Endodermal cell (in vitro differentiated cells): ENCODE measurements at places on chromosomes 7 and 10. TPM values are rescaled to one million over a fixed set of nuclear protein-coding genes. Genes with fewer than 3 reads are reported as not detected.

ZCWPW1 gene
- 1.9 and 2.0 TPM in 2 replicates for total RNA-seq

DNA sequence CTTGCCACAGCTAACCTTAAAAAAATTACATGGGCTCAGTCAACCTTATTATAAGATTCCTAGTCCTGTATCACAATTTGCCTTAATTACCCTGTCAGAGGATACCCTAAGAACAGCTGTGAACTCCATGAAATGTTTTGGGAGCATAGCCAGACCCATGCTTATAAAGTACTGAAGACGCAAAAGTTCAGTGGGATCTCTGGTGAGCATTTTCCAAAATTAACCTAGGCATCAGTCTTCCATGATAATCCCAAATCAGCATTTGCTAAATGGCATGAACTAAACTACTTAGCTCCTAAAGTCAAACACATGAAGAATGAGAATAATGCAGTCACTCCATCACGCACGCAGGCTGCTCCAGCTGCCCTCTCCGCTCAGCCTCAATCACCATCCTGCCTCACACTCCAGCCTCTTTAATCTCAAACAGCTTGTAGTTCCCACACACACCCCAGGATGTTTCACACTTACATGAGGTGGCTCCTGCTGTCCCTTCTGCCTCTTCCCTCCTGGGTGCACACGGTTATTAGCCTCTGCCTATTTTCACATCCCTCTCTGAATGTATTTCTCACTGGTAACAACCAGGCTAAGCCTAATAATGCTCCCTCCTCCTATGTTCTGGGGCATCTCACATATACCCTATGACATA lies 15.3 kb downstream of the IGF2BP3 start:
- peak; percentile 73 for DNase-seq
- H3K36me3 ChIP-seq: peaks cover 44% of the 10 kb centered on the region
- no peak overlapping the region for H3K27ac ChIP-seq
- H3K4me3 ChIP-seq: no peak overlapping the region
- H3K4me1 ChIP-seq: no peaks in the 10 kb centered on the region

DNA sequence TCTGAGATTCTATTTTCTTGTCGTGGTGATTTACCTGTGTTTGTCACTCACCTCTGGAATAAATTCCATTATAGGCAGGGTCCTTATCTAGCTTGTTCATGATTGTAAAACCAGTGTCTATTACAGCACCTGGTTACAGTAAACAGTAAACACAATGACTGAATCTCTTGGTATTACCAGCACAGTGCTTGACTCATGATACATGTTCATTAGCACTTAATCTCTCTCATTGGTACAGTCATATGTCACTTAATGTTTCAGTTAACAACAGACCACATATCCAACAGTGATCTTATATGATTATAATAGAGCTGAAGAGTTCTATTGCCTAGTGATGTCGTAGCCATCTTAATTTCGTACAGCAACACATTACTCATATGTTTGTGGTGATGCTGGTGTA lies 1.6 kb upstream of the TASOR2 start:
- H3K36me3 ChIP-seq: no peaks in the 10 kb centered on the region
- H3K27ac ChIP-seq: no peak overlapping the region
- H3K4me1 ChIP-seq: no peaks in the 10 kb centered on the region
- no peak for DNase-seq
- no peak overlapping the region for H3K4me3 ChIP-seq

GRCh38 chr7:47228386-47229014 lies 353.4 kb downstream of the TNS3 start:
- H3K27me3 ChIP-seq: no peaks in the 10 kb centered on the region
- peak; percentile 87 for DNase-seq
- no peak overlapping the region for H3K4me3 ChIP-seq

FOXP2 gene
- total RNA-seq: 9.3 and 13.3 TPM in 2 replicates

DNA sequence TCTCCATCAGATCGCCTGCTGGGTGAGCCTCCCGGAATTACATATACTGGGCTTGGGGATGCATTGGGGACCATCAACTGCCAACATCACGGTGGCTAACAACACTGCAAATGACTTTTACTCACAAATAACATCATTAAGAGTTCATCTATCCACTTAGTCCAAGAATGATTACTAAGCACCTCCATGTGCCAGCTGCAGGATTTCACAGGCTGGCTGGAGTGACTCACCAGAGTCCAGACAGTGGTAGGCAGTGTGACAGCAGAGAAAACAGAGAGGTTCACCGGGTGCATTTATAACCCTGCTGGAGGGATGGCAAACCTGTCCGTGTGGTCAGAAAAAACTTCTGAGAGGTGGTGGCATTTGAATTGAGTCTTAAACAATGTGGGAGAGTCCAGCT lies 3.2 kb upstream of the IGFBP3 start:
- no peaks in the 10 kb centered on the region for H3K36me3 ChIP-seq
- H3K27me3 ChIP-seq: peaks cover 60% of the 10 kb centered on the region
- H3K4me3 ChIP-seq: no peak overlapping the region
- no peak overlapping the region for H3K27ac ChIP-seq
- no peaks in the 10 kb centered on the region for H3K4me1 ChIP-seq

GRCh38 chr7:37832194-37832593 lies 16.2 kb upstream of the NME8 start:
- H3K27ac ChIP-seq: no peak overlapping the region
- H3K36me3 ChIP-seq: no peaks in the 10 kb centered on the region
- H3K4me1 ChIP-seq: no peaks in the 10 kb centered on the region
- H3K27me3 ChIP-seq: no peaks in the 10 kb centered on the region
- no peak overlapping the region for H3K4me3 ChIP-seq

DNA sequence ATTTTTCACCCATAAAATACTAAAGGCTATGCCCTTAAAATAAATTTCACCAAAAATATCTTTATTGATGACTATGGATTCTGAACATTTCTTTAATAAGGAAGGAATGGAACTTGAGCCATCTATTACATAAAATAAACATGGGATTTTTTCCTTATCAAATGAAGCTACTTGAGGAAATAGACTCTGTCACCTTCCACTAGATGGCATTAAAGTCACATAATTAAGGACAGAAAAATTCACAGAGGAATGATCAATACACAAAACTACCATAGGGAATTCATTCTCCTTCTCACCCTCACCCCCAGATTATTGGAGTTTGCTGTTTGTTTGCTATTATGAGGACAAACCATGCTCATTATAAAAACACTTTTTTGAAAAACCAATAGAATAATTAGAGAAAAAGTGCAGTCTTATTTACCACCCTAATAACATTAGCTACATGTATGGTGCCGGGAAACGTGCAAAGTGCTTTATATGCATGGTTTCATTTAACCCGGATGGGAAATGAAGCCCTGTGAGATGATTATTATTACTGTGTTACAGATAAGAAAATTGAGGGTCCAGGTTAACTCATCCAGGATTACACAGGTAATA lies 21.1 kb upstream of the FOXI2 start:
- no peak overlapping the region for H3K27ac ChIP-seq
- H3K36me3 ChIP-seq: no peaks in the 10 kb centered on the region
- DNase-seq: no peak
- H3K4me1 ChIP-seq: no peaks in the 10 kb centered on the region
- H3K27me3 ChIP-seq: peaks cover 5% of the 10 kb centered on the region

- H3K4me3 ChIP-seq: no peak overlapping the region
- no peaks in the 10 kb centered on the region for H3K36me3 ChIP-seq
- no peaks in the 10 kb centered on the region for H3K4me1 ChIP-seq
- no peaks in the 10 kb centered on the region for H3K27me3 ChIP-seq
These were observed 42.7 kb downstream of the GNAT3 start for GRCh38 chr7:80468931-80469714.
